ENCODE measurements at places on chromosomes 6 and 20. TPM values are rescaled to one million over a fixed set of nuclear protein-coding genes. Genes with fewer than 3 reads are reported as not detected.

GRCh38 chr6:93337014-93337413 lies 82.3 kb downstream of the EPHA7 start:
- no peak for DNase-seq

UBE2J1 gene
- total RNA-seq = 13.6 TPM

DNA sequence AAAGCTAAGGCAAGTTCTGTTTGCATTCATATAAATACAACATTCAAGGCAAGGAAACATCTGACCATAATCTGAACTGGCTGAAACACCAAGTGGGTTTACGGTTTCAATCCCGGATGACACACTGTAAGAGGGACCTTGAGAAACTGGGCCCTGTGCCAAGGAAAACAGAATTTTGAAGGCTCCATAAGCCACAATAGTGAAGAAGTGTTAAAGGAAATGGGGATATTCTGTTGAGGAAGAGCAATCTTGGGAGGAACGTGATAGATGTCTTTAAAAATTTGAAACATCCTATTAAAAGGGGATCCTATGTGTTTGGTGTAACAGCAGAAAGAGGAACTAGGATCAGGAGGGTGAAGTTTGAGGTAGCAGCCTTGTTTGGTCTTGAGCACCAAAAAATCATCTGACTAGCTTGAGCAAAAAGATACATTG lies 82.4 kb upstream of the TAB2 start:
- DNase-seq = no peak

GRCh38 chr20:731891-732560 lies 36.3 kb downstream of the SLC52A3 start:
- no peak for DNase-seq

GRCh38 chr20:14566505-14566904 lies 229.1 kb upstream of the FLRT3 start:
- no peak for DNase-seq

GRCh38 chr20:36116807-36117441 lies 37.6 kb upstream of the EPB41L1 start:
- no peak for DNase-seq

DNA sequence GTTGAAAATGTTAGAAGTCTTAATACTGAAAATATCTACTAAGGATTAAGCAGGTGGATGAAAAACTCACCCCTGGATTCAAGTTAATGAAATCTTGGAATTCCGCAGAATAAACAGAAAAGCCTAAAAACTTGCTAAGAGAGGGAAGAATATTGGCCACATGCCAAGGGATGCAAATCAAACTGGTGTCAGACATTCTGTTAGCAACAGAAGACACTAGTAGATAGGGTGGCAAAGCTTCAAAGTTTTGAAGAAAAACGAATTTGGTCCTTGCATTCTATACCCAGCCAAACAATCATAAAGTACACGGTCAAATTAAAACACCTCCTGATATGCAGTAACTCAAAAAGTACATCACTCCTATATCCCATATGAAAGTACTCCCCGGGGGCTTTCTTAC lies 77.1 kb upstream of the ADTRP start:
- DNase-seq = no peak

DNA sequence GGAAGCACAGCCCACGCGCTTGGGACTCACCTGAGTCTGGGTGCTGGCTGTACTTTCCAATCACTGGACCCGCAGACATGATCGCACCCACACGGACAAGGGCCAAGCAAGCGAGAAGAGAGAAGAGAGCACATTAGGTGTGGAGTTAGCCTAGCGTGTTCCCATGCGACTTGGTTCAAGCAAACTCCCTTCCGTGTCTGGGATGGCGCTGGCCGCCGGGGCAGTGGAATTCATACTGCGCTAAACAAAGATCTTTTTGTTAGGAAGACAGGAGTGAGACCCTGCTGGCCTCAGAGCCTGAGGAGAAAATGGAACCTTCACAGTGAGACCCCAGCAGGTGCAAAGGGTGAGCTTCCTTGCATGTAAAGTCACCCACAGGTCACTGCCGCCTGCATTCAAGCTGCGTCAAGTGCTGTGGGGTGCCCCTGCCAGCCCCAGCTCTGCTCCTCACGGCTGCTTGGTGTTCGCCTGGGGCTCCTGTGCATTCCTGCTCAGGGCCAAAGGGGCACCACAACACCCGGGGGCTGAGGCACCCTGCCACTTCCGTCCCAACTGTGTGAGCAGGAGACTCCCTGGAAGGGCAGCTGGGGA lies 26.4 kb downstream of the PSMG4 start:
- peak; percentile 11 for DNase-seq
